Colonic mucosa (tissue), 4 donors: ENCODE measurements at places on chromosomes 6 and 20.

GRCh38 chr6:36985417-36985807 is 584 bp downstream of the MTCH1 start:
- H3K27me3 ChIP-seq: no peaks in the 10 kb centered on the region
- peak overlapping the region; percentile 95 for H3K27ac ChIP-seq
- peak overlapping the region; percentile 95 for H3K4me3 ChIP-seq
- peaks cover 2% of the 10 kb centered on the region for H3K4me1 ChIP-seq
- no peaks in the 10 kb centered on the region for H3K36me3 ChIP-seq

DNA sequence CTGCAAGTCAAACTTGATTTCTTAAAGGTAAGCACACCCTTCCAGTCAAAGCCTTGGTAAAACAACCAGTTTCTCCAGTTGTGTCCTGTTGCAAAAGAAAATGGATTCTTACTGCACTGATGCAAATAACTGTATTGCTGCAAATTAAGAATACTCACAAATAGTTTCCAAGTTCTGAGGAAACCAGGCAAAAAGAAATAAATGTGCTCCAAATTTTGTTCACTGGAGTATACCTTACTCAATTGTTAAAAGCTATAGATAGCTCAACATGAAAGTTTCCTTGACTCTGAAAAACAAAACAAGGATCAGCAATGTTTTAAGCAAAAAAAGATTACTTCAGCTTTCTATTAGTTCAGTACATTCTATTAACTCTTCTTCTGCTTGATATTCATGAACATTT is 75.2 kb downstream of the SLC16A10 start:
- no peak for DNase-seq
- no peak overlapping the region for H3K4me3 ChIP-seq
- no peaks in the 10 kb centered on the region for H3K36me3 ChIP-seq
- no peaks in the 10 kb centered on the region for H3K4me1 ChIP-seq

- peak overlapping the region; percentile 87 for H3K4me3 ChIP-seq
- H3K27ac ChIP-seq: no peak overlapping the region
- H3K27me3 ChIP-seq: no peaks in the 10 kb centered on the region
- H3K4me1 ChIP-seq: no peaks in the 10 kb centered on the region
- no peak for DNase-seq
Observed at GRCh38 chr20:41139227-41140093, 2.1 kb downstream of the PLCG1 start.

- H3K36me3 ChIP-seq: no peaks in the 10 kb centered on the region
- no peak for DNase-seq
- no peaks in the 10 kb centered on the region for H3K4me1 ChIP-seq
- no peak overlapping the region for H3K27ac ChIP-seq
- H3K4me3 ChIP-seq: no peak overlapping the region
Observed at GRCh38 chr6:152241013-152241766, 396.0 kb downstream of the SYNE1 start.

- H3K36me3 ChIP-seq: no peaks in the 10 kb centered on the region
- peak overlapping the region; percentile 40 for H3K27ac ChIP-seq
- H3K4me3 ChIP-seq: no peak overlapping the region
Observed at GRCh38 chr6:14276667-14277404, 159.3 kb downstream of the CD83 start.
